ENCODE measurements at places on chromosomes 5 and 9.

- DNase-seq, result no peak
Observed at GRCh38 chr9:100394816-100395215, 32.1 kb upstream of the MSANTD3 start.

DNA sequence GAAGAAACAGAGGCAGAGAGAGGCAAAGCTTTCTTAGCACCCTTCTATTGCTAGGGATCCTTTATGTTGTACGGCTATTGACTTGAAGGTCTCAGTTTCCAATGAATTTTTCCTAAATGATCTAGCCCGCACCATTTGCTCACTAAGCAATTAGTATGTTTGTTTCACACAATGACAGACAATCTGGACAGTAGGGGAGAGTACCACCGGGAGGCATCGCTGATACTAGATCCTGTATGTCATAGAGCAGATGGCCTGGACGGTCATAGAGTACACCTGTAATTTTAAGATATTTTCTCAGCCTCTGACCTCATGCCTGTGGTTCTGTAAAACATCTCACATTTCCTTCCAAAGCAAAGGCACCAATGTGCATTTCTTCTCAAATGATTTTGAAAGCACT is 194.3 kb downstream of the TLE4 start:
- DNase-seq, result no peak

DNA sequence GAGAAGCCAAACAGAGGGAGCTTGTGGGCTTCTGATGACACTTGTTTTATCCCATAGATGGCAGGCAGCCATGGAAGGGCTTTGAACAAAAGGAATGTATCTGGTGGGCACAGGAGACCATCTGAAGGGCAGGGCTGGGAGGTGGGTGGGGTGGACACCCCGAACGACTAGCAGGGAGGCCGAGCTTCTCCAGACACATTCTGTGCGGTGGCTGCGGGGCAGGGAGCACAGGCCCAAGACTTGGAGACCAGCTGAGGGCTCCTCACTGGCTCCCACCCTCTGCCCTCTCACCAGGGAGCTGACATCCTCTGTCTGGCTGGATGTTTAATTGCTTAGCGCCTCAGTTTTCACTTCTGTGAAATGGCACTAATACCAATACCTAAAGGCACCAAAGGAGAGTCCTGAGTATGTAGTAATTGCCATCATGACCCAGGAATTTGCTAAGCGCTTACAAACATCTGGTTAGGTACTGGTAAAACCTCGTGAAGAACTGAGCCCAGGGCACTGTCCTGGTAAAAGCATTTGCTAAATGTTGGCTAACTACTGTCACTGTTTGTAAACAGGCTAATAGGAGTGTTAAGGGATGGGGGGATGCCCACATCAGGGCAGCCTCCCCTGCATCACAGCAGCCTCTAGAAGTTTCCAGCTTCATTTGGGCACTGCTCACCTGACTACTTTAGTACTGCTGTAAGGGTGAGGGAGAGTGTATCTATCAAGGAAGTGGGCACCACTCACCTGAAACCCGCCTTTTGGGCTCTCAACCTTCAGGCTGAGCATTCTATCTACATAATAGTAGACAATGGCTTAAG is 2.1 kb upstream of the PHF2 start:
- DNase-seq, result peak; percentile 47

GRCh38 chr9:1014640-1015039 is 35.5 kb upstream of the DMRT2 start:
- no peak for DNase-seq

DNA sequence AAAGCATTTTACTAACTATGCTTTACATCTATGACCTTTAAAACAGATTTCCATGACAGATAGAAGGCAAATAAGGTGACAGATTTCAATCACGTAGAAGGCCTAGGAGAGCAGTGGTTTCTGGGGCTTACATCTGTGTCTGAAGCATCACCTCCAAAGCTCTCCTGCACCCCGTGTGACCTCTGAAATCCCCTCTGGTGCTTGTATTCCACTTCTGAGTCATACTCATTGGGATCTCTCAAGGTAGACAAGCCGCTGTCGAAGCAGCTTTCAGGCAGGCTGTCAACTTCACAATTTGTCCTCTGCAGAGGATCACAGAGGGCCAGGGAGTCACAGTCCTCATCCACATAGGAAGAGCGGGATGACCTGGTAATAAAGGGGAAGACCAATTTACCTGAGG is 62.2 kb downstream of the RASEF start:
- DNase-seq, result no peak

DNA sequence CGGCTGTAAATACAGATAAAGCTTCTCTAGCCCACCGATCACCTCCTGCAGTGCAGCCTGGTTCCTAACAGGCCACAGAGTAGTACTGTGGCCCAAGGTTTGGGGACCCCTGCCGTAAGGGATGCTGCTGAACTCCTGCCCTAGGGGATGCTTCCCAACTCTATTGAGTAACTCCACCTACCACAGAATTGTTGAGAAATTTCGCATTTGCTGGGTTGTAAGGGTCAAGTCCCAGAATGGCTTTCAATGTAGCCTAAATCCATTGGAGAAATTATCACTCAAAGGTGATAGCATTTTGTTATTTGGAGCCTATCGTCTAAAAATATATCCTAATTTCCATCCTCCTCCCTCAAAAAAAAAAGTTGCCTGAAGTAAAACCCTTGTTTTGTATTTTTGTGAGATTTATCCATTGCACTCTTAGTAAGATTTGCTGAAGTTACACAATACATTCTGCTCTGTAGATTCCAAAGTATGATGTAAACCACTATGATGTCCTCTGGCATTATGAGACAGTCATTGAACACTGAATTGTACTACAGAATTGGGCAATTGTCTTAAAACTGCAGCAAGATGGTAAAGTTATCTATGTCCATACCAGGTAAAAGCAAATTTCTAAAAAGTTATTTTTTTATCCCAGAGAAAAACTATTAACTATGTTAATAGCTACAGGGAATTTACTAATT is 14.0 kb downstream of the ACTBL2 start:
- DNase-seq, result no peak

GRCh38 chr9:130060296-130060695 is 6.6 kb downstream of the GPR107 start:
- DNase-seq, result peak; percentile 15

DNA sequence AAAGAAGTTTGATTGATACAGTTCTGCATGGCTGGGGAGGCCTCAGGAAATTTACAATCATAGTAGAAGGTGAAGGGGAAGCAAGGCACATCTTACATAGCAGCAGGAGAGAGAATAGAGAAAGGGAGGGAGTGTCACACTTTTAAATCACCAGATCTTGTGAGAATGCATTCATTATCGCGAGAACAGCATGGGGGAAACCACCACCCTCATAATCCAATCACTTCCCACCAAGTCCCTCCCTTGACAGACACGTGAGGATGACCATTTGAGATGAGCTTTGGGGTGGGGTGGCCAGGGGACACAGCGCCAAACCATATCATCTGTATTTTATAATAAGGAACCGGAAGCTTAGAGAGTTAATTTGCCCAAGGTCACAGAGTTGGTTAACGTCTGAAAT is 13.7 kb upstream of the FOCAD start:
- DNase-seq, result peak; percentile 71

DNA sequence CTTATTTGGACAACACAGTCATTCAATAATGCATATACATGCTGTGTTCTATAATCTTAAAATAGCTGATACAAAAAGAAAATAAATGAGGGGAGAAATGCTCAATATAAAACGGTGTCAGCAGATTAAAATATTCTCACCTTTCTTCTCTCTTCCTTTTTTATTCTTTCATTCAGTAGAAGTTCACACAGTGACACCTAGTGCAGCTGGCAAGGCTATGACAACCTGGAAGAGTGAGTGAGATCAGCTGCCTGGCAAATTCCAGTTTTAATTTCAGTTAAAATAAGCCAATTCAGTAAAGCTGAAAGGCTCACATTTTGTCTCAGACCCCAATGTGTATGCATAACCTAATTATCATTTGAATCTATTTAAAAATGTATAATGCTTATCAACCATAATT is 150.3 kb downstream of the RASEF start:
- no peak for DNase-seq

- peak; percentile 95 for DNase-seq
Observed at GRCh38 chr5:1666812-1667588, 132.6 kb downstream of the MRPL36 start.

DNA sequence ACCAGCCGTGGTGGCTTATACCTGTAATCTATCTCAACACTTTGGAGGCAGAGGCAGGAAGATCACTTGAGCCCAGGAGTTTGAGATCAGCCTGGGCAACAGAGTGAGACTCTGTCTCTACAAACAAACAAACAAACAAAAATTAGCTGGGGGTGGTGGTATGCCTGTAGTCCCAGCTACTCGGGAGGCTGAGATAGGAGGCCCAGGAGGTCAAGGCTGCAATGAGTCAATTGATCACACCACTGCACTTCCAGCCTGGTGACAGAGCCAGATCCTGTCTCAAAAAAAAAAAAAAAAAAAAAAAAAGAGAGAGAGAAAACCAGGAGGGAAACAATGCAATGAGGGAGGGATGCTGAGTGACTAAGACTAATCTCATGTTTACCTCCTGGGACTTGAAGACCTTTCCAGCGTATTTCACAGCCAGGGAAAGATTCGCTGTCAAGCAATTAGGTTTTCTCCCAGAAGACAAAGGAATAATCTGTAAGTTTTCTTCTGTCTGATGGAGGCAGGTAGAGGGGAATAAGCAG is 51.1 kb upstream of the MIER3 start:
- DNase-seq, result peak; percentile 53

DNA sequence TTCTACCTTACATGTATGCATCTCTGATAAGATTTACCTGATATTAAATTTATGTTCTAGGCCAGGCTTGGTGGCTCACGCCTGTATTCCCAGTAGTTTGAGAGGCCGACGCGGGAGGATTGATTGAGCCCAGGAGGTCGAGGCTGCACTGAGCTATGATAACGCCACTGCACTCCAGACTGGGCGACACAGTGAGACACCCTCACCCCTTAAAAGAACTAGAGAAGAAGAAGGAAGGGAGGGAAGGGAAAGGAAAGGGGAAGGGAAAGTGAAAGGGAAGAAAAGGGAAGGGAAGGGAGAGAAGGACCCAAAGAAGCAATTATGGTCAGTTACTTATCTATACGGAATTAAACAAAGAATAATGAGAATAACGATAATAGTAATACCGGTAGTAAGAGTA is 1.2 kb upstream of the RFK start:
- no peak for DNase-seq

GRCh38 chr5:67792891-67793290 is 422.7 kb upstream of the PIK3R1 start:
- no peak for DNase-seq

GRCh38 chr5:85452322-85453025 is 1067.8 kb upstream of the EDIL3 start:
- no peak for DNase-seq

DNA sequence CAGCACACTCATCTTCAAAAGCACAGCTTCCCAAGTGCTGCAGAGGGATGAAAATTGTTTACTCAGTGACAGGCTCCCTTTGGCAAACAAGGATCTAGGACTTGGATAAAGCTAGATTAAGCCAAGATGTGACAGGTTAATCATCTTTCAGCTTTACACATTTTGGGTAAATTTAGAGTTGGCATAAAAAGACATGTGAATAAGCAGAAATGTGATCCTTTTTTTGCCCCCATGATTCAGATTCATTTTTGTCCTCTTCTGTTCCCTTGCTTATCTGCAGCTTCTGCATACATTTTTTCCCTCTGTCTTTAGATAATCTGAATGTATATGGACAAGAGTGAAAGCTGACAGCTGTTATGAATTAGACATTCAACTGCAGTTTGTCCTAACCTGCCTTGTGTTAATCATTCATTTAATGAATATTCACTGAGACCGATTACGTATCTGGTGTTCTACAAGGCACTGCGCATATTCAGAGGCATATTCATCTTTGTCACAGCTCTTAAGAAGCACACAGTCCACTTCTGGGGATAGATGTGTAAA is 19.6 kb downstream of the ADAMTSL1 start:
- DNase-seq, result no peak

DNA sequence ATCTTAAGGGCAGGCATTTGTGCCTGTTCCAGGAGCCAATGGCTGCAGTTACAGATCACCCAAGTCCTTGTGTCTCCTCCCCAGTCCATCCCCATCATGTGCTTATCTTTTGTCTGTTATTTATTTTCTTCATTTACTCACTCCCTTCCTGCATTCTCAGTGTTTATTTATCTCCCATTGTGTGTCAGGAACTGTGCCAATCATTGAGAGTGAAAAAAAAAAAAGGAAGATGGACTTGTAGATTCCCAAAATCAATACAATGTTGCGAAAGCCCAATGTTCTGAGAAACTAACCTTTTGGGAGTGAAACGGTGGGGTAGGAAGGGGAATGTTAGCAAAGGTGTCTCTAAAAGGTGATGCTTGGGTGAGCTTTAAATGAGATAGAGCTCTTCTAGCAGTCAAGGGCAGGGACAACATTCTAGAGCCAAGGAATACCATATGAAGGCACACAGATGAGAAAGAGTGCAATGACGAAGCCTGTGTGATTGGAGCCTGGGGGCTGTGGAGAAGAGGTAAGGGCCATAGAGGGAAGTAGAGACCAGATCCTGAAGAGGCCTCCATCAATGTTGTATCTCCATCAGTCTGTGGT is 53.0 kb downstream of the CMYA5 start:
- no peak for DNase-seq

DNA sequence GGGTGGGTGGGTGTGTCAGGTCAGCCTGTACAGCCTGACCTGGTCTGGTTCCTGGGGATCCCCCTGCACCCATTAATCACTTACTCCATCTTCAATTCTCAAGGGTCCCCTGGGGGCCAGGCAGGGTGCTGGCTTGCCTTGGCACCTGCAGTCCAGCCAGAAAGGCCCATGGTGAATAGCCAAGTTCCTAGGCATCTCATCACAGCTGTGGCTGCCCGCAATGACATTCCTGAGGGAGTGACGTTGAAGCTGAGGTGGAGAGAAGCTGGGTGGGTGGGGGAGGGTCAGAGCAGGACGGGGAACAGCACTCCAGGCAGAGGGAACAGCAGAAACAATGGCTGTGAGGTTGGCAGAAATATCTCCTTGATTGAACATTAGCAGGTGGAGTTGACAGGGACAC is 10.6 kb downstream of the HMCN2 start:
- DNase-seq, result no peak

GRCh38 chr9:107005201-107005600 is 142.2 kb downstream of the ZNF462 start:
- DNase-seq, result no peak

DNA sequence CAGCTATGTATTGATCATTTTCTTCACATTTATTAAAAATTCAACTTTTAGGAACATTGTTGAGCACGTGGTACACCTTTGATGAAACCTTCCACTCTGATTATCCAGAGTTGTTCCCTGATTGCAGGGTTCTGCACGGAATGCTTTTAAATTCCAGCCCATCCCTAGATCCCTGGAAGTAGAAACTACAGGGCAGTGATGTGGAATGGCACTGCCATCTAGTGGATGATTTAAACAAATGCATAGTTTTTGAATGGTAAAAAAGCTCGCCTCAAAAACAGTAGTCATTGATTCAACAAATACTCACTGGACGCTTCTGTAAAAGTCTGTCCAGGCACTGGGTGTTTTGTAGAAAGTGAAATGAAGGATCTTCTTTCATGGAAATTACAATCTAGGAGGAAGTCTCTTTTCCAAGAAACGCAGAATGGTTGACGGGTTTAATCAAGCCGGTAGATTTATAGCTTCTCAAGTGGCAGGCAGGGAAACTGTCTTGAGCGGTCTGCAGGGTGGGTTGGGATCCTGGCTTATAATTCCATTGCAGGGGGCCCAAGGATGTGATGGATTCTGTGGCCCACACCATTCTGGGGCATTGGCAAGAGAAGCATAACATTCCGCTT is 118.4 kb downstream of the ARHGAP26 start:
- DNase-seq, result peak; percentile 69
